DMS 273 treated with DMSO at 0.1 percent for 48 hours (cell line): ENCODE measurements at places on chromosomes 2 and 18.

DNA sequence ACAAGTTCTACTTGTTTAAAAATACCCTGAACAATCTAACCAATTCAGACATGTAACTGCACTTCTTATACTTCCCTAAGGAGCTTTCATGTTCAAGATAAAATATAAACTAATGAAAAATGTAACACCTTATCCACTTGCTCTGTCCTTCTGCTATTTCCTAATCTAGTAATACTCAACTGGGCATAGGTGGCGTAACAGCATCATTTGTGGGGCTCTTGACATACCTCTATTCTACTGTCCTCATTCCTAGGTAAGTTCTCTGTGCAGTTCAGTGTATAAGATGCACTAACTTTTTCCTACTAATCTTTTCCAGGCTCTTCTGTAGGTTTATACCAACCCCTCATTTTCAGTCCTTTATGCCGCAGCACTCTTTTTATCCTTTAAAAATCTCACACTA is 36.7 kb downstream of the PRKD3 start:
- DNase-seq, result no peak

DNA sequence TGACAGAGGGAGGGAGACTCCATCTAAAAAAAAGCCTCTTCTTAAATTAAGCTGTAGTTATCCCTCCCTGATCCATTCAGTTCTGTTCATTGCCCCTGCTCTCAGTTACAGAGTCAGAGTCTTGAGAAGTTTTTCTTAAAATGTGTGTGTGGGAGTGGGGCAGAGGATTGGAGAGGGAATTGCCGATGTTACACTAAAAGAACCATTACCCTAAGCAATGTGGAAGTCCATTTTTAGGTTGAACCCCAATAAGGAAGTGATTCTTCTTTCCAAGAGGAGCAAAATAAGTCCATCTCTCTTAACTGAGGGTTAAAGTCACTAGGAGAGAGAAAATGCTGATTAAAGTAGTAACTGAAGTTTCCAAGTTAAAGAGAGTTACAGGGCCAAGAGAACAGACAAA is 21.2 kb upstream of the THOC1 start:
- no peak for DNase-seq

- no peak for DNase-seq
These were observed 446.1 kb upstream of the MYT1L start for GRCh38 chr2:2777213-2777612.

DNA sequence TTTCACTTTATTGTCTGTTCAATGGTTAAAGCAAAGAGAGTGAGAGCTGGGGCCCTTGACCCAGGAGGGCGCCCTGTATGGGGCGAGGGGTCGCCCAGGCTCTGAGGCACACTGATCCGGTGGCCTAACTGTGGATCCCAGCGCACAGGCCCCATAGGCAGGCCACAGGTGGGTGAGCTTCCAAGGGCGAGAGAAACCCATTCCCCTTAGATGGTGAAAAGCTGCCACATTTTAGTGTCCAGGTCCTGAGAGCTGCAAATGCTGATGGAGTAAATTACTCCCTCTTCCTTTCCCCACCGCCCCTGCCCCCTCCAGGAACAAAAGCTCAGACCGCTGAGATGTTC is 5.9 kb upstream of the DLX2 start:
- no peak for DNase-seq
